T-helper 22 cell (primary cell): ENCODE measurements at places on chromosomes 5 and 9.

DNA sequence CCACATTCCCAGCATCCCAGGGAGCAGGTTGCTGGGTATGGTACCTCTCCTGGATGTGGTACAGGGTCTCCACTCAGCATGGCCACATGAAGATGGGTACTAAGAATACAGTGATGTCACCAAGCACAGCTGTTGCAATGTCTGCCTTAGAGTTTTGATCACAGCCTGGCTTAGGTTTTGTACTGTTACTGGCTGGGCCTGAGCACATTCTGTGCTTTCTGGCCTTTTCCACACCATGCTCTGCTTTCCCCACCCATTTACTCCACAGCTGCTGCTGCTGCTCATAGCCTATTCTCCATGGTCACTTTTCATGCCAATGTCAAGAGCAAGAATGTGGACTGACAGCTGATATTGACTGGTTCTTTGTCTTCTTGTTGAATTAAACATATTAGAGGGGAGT, 481.9 kb downstream of the ARHGEF28 start:
- no peak for DNase-seq

DNA sequence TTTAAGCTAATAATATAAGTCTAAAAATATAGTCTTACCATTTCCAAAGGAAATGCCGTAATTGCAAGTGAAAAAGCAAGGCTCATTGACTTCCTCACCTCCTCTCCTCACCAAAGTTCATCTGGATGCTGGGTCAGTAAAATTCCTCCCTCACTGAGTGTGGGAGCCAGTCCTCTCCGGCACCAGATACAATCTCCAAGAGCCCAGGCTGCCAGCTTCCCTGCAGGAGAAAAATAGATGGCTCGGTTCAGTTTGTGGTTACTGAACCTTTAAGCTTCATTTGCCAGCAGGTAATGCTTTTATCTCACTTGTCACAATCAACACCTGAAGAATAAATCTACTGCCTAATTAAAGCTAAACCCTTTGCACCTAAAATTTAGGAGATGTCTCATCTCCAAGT, 115.3 kb upstream of the VLDLR start:
- DNase-seq = no peak

GRCh38 chr9:6961845-6962522, 204.2 kb downstream of the KDM4C start:
- no peak for DNase-seq

- no peak for DNase-seq
These were observed 5.8 kb downstream of the ECSCR start for GRCh38 chr5:139456776-139457175.
